Renal pelvis (tissue), 12 donors: ENCODE measurements at places on chromosomes 12 and 14.

- no peak for DNase-seq
These were observed 179.1 kb downstream of the KITLG start for GRCh38 chr12:88401155-88401554.

- DNase-seq = no peak
These were observed 56.6 kb downstream of the SH2B3 start for GRCh38 chr12:111462210-111462769.

DNA sequence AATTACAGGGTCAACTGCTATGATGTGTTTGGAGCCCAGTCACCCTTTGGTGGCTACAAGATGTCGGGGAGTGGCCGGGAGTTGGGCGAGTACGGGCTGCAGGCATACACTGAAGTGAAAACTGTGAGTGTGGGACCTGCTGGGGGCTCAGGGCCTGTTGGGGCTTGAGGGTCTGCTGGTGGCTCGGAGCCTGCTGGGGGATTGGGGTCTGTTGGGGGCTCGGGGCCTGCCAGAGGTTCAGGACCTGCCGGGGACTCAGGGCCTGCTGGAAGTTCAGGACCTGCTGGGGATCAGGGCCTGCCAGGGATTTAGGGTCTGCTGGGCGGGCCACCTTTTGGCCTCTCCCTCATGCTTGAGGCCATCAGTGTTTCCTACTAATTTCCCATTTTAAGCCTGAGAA is 37.1 kb downstream of the ALDH2 start:
- no peak for DNase-seq

- DNase-seq = no peak
These were observed 451.1 kb upstream of the RGS6 start for GRCh38 chr14:71481021-71481654.

- DNase-seq = no peak
These were observed 36.5 kb upstream of the SSTR1 start for GRCh38 chr14:38171197-38171596.

DNA sequence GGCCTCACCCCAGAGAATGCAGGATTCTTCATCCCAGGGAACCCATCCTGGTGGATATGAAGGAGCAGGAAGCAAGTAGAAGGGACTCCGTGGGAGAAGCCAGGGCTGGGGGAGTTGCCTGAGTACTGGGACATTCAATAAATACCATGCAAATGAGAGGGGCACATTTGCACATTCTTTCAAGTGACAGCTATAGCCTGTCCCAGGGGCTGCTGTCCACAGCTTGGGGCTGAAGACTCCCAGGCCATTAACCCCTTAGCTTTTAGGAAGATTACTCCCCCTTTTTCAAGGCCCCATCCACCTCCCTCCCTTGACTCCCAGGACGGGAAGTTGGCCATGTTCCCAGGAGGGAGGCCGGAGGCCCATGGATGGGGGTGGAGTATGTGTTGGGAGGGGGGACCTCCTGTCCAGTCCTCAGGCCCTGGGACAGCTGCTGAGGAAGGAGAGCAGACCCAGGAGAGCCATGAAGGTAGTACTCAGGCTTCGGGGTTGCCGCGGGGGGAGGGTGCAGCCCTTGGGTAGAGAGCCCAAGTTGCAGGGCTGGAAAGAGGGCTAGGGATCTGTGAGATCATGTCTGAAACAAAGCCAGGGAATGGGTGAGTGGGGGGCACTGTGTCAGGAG is 974 bp upstream of the TNS2 start:
- DNase-seq = peak; percentile 82

- no peak for DNase-seq
These were observed 401.6 kb downstream of the VRK1 start for GRCh38 chr14:97198813-97199212.
